T-helper 1 cell (primary cell): ENCODE measurements at places on chromosomes 5 and 9.

GRCh38 chr9:12702160-12702758 is 9.1 kb downstream of the TYRP1 start:
- DNase-seq = no peak

GRCh38 chr5:80069251-80069800 is 34.2 kb downstream of the THBS4 start:
- no peak for DNase-seq

- no peak for DNase-seq
Measured at GRCh38 chr9:136925414-136926153, 19.0 kb downstream of the FBXW5 start.

DNA sequence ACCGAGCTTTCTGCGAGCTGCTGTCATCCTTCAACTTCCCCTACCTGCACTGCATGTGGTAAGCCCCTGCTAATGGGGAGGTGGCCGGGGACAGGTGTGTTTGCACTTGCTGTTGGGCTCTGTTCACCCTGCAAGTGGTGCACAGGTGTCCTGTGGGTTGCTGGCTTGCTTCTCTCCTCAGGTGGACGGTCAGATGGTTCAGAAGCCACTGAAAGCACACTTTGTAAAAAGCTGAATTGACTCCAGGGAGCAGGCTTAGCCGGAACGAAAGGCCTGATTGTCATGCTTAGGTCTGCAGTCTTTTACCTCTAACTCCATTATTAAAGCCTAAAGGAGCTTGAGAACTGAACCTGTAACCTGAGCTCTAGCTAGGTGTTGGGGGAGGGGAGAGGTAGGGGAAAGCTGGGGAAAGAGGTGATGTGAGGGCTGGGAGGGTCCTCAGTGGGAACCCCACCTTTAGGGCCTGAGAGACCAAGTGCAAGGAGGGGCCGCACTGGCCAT is 37.6 kb downstream of the ACER2 start:
- DNase-seq = no peak

GRCh38 chr5:108321341-108321740 is 60.6 kb downstream of the FBXL17 start:
- no peak for DNase-seq

DNA sequence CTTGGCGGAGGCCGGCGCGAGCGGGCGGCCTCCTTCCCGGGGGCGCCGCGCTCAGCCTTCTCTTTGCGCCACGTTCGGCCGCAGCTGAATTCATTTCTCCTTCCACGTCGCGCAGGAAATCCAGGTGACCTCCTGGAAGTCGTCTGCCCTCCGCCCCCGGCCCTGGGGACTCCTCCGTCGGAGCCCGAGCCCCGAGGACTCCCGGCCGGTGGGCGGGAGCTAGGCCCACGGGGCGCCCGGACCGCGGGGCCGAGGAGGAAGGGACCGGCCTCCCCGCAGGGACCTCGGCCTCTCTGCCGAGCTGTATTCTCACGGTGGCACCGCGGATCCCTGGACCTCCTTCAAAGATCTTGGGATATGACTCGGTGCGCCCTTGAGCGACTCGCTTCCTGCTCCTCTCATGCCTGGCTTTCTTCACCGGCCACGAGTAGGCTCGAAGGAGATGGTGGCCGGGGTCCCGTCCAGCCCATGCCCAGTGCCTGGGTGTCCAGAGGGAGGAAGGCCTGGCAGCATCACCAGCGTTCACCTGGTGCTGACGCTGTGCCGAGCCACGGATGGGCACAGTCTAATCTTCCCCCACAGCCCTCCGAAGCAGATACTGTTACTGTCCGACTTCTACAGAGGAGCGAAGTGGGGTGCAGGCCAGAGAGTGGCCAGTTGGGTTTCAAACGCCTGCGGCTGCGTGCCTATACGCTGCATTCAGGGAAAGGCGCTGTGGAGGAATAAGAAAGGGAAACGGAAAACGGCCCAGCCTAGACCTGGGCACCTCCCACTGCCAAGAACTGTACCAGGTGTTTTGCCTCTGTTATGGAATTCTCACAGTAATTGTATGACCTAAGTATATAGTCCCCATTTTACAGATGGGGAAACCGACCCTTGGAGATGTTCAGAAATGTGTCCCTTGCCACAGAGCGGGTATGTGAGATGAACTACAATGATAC is 47.3 kb downstream of the PAX5 start:
- no peak for DNase-seq

- no peak for DNase-seq
Measured at GRCh38 chr5:78610636-78611035, 37.9 kb downstream of the LHFPL2 start.

DNA sequence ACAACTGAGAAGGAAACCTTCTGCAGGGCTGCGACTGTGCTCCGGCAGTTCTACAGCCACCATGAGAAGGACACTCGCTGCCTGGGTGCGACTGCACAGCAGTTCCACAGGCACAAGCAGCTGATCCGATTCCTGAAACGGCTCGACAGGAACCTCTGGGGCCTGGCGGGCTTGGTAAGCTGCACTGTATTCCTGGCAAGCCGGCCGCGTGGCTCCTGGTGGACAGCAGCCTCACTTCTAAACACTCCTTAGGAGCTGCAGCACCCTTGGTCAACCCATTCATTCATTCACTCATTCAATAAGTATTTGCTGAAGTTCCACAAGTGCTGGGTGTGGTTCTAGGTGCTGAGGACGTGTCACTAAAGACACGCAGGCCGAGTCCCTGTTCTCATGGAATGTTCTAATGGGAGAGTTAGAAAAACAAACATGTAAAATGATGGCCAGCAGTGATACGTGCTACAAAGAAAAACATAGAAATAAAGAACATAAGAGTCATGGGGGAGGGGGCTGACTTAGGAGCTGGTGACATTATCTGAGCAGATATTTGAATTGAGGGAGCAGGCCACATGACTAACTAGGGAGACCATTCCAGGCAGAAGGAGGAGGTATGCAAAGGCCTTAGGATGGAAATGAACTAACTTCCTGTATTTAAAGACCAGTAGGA is 6.1 kb downstream of the IL4 start:
- DNase-seq = no peak

- no peak for DNase-seq
Measured at GRCh38 chr5:129656952-129657351, 90.9 kb upstream of the MINAR2 start.

GRCh38 chr9:112900901-112901300 is 10.2 kb upstream of the SLC46A2 start:
- DNase-seq = no peak

GRCh38 chr9:104993291-104993963 is 65.5 kb upstream of the ABCA1 start:
- no peak for DNase-seq

GRCh38 chr5:170491479-170491878 is 12.3 kb upstream of the KCNIP1 start:
- no peak for DNase-seq

- no peak for DNase-seq
Measured at GRCh38 chr9:37148181-37148580, 27.8 kb downstream of the ZCCHC7 start.

DNA sequence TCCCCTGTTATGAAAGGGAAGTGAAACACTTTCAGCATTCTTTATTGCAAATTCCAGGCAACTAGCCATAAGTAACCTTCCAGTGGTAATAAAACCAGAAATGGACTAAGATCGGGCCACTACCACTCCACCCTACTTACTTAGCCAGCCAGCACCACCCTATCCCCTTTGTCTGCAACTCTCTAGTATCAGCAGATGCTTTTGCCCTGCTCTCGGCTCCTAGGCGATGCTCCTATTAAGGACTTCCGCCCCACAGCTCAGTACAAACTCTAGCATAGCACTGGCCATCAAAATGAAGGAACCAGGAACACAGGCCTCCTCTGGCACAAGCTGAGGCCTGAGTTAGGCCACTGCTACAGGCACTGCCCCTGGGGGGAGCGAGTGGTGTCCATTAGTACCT is 81.2 kb downstream of the GLDC start:
- no peak for DNase-seq

GRCh38 chr9:113578279-113578865 is 114.8 kb downstream of the RGS3 start:
- no peak for DNase-seq

GRCh38 chr9:128109050-128109709 is 18.3 kb downstream of the PTGES2 start:
- DNase-seq = no peak

DNA sequence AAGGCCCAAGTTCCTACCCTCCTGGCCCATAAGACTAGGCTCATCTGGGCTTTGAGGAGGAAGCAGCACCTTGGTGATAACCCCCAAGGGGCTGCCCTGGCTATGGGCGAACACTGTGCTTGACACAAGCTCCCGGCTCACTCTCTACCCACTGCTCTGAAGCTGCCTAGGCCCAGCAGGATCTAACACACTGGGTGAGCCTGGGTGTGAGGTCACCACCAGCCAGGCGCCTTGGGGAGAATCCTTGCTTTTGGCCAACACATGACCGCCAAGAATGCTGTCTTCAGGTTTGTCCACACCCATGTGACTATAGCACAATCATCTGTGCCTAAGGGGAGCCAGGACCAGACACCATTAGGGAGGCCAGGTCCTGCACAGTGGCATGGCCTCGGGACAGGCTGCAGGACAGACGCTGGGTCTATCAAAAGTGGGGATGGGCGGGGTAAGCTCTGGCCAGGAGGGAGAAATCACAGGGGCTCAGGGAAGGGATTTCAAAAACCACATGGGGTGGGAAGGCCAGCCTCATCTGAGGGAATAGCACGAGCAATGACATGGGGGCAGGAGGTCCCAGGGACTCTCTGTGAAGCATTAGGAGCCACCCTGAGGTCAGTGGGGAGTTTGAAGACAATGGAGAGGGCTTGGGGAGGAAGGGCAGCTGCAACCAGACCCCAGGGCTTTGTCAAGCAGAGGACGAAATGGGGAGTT is 29.6 kb downstream of the BICD2 start:
- DNase-seq = no peak

DNA sequence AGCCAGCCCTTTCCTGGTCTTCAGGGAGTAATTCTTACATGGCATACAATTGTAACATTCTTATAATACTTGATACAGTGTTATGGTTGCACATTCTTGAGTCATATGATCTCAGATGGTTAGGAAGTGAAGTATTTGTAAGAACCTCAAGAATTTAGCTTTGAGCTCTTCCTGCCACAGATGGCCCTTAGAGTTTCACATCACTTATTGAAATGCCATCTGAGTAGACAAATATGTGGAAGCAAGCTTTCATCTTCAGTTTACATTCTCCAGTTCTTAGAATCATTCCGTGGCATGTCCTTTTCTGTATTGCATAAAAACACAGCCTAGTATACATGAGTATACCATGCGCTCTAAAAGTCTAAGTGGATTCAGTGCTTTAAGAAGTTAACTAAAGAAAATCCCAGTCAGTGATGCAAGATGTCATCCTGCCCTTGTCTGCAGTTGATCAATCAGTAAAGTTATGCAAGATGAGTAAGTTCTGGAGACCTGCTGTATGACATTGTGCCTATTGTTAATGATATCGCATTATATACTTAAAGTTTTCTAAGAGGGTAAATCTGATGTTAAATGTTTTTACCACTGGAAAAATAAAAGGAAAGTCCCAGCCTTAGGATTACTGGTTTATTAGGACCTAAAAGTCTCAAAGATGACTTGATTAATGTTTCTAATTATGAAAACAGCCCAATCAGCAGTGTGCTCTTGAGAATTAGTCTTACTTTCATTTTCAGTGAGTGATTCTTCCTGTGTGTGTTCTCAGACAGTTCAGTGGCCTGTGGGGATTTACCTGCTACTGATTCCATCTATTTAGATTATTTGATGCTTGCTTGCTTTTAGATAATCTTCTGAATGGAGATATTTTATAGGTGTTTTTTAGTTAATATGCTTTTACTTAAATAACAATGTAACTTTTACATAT is 29.4 kb downstream of the RHOBTB3 start:
- DNase-seq = no peak

- DNase-seq = no peak
Measured at GRCh38 chr9:33943389-33943788, 105.3 kb downstream of the UBAP2 start.

- no peak for DNase-seq
Measured at GRCh38 chr9:126217250-126217653, 109.4 kb upstream of the MVB12B start.

DNA sequence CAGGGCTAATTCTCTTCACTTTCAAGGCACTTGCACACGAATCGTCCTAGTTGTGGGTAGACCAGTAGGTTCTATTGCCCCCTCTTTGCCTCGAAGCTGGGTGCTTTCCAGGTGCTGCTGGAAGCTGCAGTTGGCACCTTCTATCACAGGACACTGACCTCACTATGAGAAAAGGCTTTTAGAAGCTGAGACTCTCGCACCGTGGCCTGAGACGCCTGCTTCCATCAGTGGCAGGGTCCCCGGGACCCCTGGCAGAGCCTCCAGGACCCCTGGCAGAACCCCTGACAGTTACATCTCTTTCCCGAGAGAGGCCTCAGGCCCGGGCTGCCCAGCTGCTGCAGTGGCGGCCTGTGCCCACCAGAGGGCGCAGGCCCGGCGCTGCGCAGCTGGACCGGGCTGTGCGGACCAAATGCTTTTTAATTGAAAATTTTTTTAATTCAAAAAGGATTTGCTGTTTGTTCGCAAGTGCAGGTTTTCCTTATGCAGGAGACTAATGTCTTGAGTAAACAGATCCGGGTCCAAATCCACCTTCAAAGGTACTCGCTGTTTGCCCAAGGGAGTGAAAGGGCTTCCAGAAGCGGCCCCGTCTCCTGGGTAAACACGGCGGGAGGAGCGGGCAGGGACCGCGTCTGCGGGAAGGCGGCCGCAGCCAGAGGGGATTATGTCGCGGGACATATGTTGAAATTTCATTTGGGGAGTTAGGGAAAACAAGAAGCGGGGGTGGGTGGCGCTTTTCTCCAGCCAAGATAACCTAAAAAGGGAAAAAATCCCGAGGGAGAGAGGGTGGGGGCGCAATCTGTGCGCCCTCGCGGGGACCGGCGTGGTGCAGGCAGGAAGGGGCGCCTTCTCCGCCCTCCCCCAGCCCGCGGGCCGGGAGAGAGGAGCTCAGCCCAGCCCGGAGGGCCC is 114.5 kb upstream of the LMX1B start:
- no peak for DNase-seq

DNA sequence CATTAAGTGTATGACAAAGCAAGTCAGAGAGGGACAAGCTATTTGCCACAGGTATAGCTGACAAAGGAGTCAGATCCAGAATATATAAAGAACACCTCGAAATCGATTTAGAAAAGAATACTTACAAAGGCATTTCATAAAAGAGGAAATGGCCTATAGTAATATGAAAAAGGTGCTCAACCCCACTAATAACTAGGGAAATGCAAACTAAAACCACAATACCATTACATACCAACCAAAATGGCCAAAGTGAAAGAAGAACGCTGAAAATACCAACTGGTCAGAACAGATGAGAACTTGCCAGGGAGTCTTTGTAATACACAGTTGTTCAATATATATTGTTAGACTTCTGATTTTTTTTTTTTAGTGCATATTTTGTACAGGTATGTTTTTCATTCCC is 152.9 kb downstream of the CDC42SE2 start:
- DNase-seq = no peak

- no peak for DNase-seq
Measured at GRCh38 chr9:130421802-130422276, 22.9 kb upstream of the ASS1 start.

DNA sequence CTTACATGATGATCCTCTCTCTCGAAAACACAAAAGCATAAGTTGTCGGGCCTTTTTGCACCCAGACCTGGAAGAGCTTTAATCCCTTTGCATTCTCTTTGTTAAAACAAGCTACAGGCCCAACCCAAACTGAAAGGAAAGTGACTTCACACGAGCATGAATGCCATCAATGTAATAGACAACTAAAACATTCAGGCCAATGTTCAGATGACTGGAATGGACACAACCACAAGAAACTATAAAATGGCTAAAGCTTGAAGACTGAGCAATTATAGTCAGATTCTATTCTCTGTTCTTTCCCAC is 45.5 kb downstream of the RFX3 start:
- no peak for DNase-seq

GRCh38 chr5:139185589-139185988 is 12.6 kb downstream of the SIL1 start:
- DNase-seq = no peak

- DNase-seq = no peak
Measured at GRCh38 chr5:180522330-180522729, 28.2 kb downstream of the CNOT6 start.
